IMR-90 (cell line): ENCODE measurements at places on chromosomes 1 and 21. TPM values are rescaled to one million over a fixed set of nuclear protein-coding genes. Genes with fewer than 3 reads are reported as not detected.

Gene SLAMF8
- not detected in 2 replicates for total RNA-seq

DNA sequence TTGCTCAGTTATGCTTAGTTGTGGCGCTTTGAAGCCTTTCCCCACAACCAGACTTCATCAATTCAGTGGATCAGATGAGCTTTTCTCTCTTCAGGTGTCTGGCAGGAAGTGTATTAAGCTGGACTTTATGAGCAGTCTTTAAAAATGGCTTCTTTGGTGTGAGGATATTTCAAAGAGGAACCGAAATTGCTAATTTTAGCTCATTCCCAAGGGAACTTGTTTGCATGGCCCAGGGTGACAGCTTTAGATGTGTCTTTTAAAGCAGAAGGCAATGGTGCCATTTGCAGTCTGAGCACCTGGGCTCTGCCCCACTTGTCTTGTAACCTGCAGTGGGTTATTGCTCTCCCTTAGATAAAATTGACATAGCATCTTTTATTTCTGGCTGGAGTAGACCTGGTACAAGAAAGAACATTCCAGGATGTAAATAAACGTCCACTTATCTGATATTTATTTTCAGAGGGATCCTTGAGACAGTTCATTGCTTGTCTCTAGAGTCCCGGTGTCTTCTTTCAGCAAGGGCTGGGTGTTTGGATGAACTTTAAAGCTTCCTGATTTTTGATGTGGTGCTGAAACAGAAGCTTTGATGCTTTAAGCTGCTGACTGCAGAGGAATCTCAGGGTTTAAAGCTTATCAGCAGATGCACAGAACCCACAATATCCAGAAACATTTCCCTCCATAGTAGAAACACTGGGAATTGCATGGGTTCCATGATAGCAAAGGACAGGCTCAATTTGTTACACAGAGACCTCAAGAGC is 241.7 kb downstream of the ADGRL2 start:
- no peak overlapping the region for H3K27ac ChIP-seq
- H3K36me3 ChIP-seq, result no peaks in the 10 kb centered on the region
- no peaks in the 10 kb centered on the region for H3K4me1 ChIP-seq
- no peaks in the 10 kb centered on the region; the same call in 1 of the 2 replicates for H3K27me3 ChIP-seq
- H3K4me3 ChIP-seq, result no peak overlapping the region

Gene TMPRSS2
- not detected in 2 replicates for total RNA-seq

Gene PGLYRP3
- total RNA-seq, result not detected in 2 replicates

- H3K36me3 ChIP-seq, result no peaks in the 10 kb centered on the region
- no peaks in the 10 kb centered on the region for H3K4me1 ChIP-seq
- no peaks in the 10 kb centered on the region for H3K27me3 ChIP-seq
- H3K27ac ChIP-seq, result no peak overlapping the region
Measured at GRCh38 chr1:37094302-37094701, 60.0 kb upstream of the GRIK3 start.

Gene KRTAP21-2
- total RNA-seq, result not detected in 2 replicates

Gene PROX1
- total RNA-seq, result under 0.01 and 0.28 TPM in 2 replicates

Gene ZMYM1
- total RNA-seq, result 26.1 and 33.9 TPM in 2 replicates

Gene LCE1D
- not detected in 2 replicates for total RNA-seq

Gene GJC2
- total RNA-seq, result 1.1 and 1.4 TPM in 2 replicates

DNA sequence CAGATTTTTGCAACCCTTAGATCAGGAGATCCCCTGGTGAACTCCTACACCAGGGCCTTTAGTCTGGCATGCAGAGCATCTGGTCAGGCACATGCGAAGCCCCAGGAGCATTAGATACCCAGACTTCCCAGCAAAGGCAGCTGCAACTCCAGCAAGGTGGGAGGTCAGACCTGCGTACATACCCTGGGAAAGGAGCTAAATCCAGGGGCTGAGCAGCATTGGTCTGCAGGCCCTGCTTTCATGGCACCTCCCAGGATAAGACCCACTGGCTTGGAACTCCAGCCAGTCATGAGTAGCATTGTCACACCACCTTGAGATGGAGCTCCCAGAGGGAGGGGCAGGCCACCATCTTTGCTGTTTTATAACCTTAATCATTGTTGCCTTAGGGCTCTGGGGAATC is 92.3 kb downstream of the KCNT2 start:
- H3K4me1 ChIP-seq, result no peaks in the 10 kb centered on the region
- H3K27ac ChIP-seq, result no peak overlapping the region
- DNase-seq, result no peak
- H3K4me3 ChIP-seq, result no peak overlapping the region
- no peaks in the 10 kb centered on the region for H3K27me3 ChIP-seq

- no peak overlapping the region for H3K27ac ChIP-seq
- H3K27me3 ChIP-seq, result no peaks in the 10 kb centered on the region
- H3K4me1 ChIP-seq, result no peaks in the 10 kb centered on the region
- peak; percentile 82 for DNase-seq
Measured at GRCh38 chr1:68442822-68443556, 6.8 kb downstream of the RPE65 start.

GRCh38 chr1:65393347-65393746 is 27.1 kb upstream of the LEPR start:
- H3K36me3 ChIP-seq, result no peaks in the 10 kb centered on the region
- H3K27ac ChIP-seq, result no peak overlapping the region
- H3K4me1 ChIP-seq, result no peaks in the 10 kb centered on the region

Gene ACTA1
- total RNA-seq, result not detected in 2 replicates

- no peak overlapping the region for H3K27ac ChIP-seq
- DNase-seq, result peak; percentile 22
- peaks cover 37% of the 10 kb centered on the region for H3K27me3 ChIP-seq
- no peak overlapping the region for H3K4me3 ChIP-seq
Measured at GRCh38 chr1:206982216-206982615, 12.0 kb upstream of the FCAMR start.

- no peak overlapping the region for H3K27ac ChIP-seq
- no peak for DNase-seq
- no peaks in the 10 kb centered on the region for H3K36me3 ChIP-seq
- no peaks in the 10 kb centered on the region for H3K27me3 ChIP-seq
- no peak overlapping the region for H3K4me3 ChIP-seq
- no peaks in the 10 kb centered on the region for H3K4me1 ChIP-seq
Measured at GRCh38 chr1:187092104-187092503, 263.4 kb downstream of the PLA2G4A start.

DNA sequence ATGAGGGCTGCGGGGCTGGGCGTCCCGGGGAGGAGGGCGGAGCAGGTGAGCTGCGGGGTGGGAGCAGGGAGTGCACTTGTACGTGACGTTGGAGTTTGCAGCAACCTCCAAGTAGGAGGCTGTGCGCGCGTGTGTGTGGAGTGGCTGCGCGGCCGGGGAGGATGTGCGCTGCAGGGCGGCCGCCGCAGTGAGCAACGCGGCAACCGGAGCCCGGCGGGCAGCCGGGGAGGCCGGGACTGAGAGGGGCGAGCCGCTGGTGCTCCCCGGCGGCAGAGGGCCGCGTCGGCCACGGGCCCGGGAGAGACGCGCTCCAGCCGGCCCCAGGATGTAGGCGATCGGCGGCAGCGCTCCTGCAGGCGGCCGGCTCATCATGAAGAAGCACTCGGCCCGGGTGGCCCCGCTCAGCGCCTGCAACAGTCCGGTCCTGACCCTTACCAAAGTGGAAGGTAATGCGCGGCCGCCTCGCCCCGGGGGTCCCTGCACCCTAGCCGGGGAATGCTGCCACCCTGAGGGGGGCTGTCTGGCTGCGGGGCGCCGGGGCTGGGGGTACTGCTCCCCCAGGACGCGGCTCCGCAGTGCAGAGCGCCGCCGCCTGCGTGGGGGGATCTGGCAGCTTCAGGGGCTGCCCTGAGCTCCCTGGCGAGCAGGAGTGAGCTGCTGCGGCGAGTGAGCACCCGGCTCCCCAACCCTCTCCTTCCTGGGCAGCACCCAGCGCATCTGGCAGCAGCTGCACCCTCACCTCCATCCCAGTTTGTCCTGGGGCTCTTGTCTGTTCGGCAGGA is 158.9 kb upstream of the COA6 start:
- peak overlapping the region; percentile 54 for H3K4me3 ChIP-seq
- peak; percentile 7 for DNase-seq
- H3K27me3 ChIP-seq, result peaks cover 8% of the 10 kb centered on the region
- H3K36me3 ChIP-seq, result no peaks in the 10 kb centered on the region

GRCh38 chr1:76868916-76869315 is 1.6 kb downstream of the ST6GALNAC5 start:
- no peak overlapping the region for H3K4me3 ChIP-seq
- H3K27me3 ChIP-seq, result peaks cover 26% of the 10 kb centered on the region
- DNase-seq, result no peak
- 0 out of 2 replicates have a peak, but pooled peaks cover 2% of the 10 kb centered on the region for H3K4me1 ChIP-seq
- H3K36me3 ChIP-seq, result no peaks in the 10 kb centered on the region
- H3K27ac ChIP-seq, result no peak overlapping the region

DNA sequence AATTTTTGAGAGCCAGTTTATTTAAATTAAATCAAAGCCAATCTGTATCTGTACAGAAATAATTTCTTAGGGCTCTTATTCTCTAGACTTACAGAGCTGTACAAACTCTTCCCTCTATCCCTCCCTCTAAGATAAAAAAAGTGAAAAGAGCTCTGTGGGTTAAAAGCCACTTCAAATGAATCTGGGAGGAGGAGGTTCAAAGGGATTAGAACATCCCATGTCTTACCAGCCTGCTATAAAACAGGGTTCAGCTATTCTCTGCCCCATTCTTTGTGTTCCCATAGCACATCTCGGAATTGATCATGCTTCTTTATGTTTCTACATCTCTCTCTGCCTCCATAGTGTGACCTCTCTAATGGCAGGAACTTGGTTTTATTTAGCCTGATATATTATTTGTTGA is 19.4 kb downstream of the KIAA0319L start:
- peaks cover 25% of the 10 kb centered on the region for H3K4me1 ChIP-seq
- no peak overlapping the region for H3K4me3 ChIP-seq
- H3K27ac ChIP-seq, result no peak overlapping the region
- no peak for DNase-seq
- H3K36me3 ChIP-seq, result peaks cover 1% of the 10 kb centered on the region; the same call in 1 of the 2 replicates

Gene S100A5
- total RNA-seq, result 0.56 TPM in 1 of 2 replicates, not detected in the other

- H3K27me3 ChIP-seq, result no peaks in the 10 kb centered on the region
- no peak for DNase-seq
- no peaks in the 10 kb centered on the region for H3K36me3 ChIP-seq
- H3K4me1 ChIP-seq, result no peaks in the 10 kb centered on the region
- H3K4me3 ChIP-seq, result no peak overlapping the region
- H3K27ac ChIP-seq, result no peak overlapping the region
Measured at GRCh38 chr1:198574325-198574724, 33.8 kb upstream of the ATP6V1G3 start.

- H3K36me3 ChIP-seq, result peaks cover 15% of the 10 kb centered on the region
- no peak overlapping the region for H3K27ac ChIP-seq
- no peak for DNase-seq
- no peaks in the 10 kb centered on the region; the same call in 1 of the 2 replicates for H3K4me1 ChIP-seq
Measured at GRCh38 chr1:51839094-51839493, 39.4 kb downstream of the NRDC start.

Gene TRIM17
- not detected in 2 replicates for total RNA-seq

DNA sequence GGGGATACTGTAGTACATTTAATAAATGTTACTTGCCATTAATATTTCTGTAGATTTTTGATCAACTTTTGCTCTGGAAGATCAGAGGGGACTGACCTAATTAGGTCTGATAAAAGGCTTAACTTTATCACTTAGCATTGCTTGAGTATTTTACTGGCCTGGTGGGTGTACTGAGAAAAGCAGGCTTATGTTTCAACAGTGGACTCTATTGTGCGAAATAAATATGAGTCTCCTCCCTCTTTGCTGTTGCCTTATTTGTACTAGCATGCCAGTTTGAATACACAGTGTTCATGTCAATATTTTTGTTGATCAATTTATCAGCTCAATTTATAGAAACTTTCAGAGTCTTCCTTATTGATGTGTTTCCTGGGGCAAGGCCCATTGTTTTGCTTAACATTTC is 49.1 kb downstream of the EBNA1BP2 start:
- no peak for DNase-seq
- H3K27ac ChIP-seq, result no peak overlapping the region
- no peaks in the 10 kb centered on the region for H3K4me1 ChIP-seq
- H3K4me3 ChIP-seq, result no peak overlapping the region
- no peaks in the 10 kb centered on the region for H3K36me3 ChIP-seq

- DNase-seq, result peak; percentile 53
- H3K4me3 ChIP-seq, result no peak overlapping the region
- peaks cover 27% of the 10 kb centered on the region for H3K27me3 ChIP-seq
- no peak overlapping the region for H3K27ac ChIP-seq
- no peaks in the 10 kb centered on the region for H3K36me3 ChIP-seq
Measured at GRCh38 chr1:39590546-39590945, 14.0 kb upstream of the PABPC4 start.

GRCh38 chr1:224623310-224623714 is 7.2 kb downstream of the CNIH3 start:
- peaks cover 20% of the 10 kb centered on the region for H3K4me1 ChIP-seq
- peak; percentile 85 for DNase-seq
- H3K4me3 ChIP-seq, result no peak overlapping the region
- no peaks in the 10 kb centered on the region for H3K36me3 ChIP-seq

DNA sequence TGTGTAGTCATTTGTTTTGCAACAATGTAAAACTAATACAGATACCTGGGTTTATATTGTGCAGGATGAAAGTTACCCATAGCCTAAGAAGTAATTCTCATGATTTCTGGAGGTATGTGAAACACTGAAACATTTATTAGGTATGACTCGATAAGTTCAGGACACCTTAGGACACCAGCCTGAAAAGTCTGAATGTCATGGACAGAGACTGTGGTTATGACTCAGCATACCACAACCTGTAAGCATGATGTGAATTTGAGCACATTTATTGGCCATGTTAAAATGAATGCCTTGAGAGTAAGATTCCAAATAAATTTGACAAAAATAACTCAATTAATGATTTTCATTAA is 1471.7 kb upstream of the B3GALT2 start:
- no peak overlapping the region for H3K4me3 ChIP-seq
- H3K4me1 ChIP-seq, result no peaks in the 10 kb centered on the region
- DNase-seq, result peak; percentile 81
- H3K27me3 ChIP-seq, result no peaks in the 10 kb centered on the region

Gene EFNA3
- 0.56 and 0.72 TPM in 2 replicates for total RNA-seq

DNA sequence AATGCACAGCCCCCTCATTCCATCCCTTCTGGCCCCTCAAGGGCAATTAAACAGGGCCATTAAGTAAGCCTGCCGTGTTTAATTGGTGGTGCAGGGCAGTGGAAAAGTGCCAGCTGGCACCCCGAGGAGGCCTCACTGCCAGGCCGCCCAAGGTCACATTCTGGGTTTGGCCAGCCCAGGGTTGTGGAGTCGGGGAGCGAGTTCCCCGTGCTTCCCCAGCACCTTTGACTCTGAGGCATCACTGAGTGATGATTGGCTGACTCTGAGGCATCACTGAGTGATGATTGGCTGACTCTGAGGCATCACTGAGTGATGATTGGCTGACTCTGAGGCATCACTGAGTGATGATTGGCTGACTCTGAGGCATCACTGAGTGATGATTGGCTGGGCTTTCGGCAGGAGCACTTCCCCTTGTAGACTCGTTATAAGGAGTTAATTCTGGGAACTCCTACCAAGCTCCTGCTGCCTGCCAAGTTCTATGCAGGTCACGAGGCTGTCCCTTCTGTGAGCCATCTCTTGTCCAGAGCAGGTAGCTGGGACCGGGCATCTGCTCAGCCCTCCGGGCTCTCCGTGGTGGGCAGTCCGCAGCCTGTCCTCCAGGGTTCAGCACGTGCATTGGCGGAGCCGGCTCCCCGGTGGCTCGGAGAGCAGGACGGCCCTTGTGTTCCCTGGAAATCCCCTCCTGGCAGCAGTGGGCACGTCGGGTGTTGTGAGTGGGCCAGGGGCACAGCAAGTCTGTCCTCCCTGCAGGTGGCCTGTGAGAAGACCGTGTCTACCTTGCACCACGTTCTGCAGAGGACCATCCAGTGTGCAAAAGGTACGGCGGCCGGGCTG is 20.9 kb downstream of the CSTB start:
- H3K4me3 ChIP-seq, result no peak overlapping the region
- H3K36me3 ChIP-seq, result peaks cover 83% of the 10 kb centered on the region
- H3K27me3 ChIP-seq, result no peaks in the 10 kb centered on the region
- peaks cover 6% of the 10 kb centered on the region; the same call in 1 of the 2 replicates for H3K4me1 ChIP-seq
- no peak for DNase-seq
